Left forelimb (tissue), 1 donor: ENCODE measurements at places on chromosomes 4 and X.

DNA sequence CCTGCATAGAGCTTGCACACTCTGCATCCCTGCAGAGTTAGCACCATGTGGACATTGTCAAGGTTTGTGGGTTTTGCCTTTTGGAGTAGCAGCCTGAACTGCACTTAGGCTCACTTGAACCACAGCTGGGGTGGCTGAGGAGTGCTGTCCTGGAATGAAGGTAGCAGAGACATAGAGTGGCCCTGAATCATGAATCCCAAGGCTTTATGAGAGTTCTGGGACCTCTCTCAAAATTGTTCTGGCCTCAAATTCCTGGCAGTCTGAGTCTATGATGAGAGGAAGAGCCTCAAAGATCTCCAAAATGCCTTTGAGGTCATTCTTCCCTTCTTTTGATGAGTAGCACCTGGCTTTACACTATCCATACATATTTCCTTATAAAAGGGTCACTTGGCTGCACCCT, 37.1 kb upstream of the ADH1C start:
- no peak for DNase-seq

GRCh38 chr4:186203406-186203805, 12.0 kb downstream of the CYP4V2 start:
- no peak for DNase-seq

- DNase-seq = no peak
These were observed 16.5 kb upstream of the SYNPO2 start for GRCh38 chr4:118872181-118872580.

DNA sequence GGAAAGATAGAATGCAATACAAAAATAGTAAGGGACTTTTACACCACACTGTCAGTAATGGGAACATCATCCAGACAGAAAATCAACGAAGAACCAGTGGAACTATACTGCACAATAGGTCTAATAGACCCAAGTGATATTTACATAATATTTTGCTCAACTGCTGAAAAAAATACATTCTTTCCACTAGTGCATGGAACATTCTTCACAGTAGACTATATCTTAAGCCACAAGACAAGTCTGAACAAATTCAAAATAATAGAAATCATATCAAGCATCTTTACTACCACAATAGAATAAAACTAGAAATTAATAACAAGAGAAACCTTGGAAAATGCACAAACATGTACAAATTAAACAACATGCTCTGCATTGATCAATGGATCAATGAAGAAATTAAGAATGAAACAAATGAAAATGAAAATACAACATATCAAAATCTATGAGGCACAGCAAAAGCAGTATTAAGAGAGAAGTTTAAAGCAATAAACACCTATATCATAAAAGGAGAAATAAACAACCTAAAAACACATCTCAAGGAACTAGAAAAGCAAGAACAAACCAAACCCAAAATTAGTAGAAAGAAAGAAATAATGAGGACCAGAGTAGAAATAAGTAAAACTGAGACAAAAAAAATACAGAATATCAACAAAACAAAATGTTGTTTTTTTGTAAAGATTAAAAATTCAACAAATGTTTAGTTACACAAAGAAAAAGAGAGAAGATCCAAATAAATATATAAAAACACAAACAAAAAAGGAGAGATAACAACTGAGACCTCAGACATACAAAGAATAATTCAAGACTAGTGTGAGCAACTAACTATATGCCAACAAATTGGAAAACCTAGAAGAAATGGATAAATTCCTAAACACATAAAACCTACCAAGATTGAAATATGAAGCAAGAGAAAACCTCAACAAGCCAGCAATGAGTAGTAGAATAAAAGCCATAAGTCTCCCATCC, 51.5 kb upstream of the ANTXR2 start:
- no peak for DNase-seq

GRCh38 chr4:26238778-26239679, 81.8 kb upstream of the RBPJ start:
- peak; percentile 68 for DNase-seq

DNA sequence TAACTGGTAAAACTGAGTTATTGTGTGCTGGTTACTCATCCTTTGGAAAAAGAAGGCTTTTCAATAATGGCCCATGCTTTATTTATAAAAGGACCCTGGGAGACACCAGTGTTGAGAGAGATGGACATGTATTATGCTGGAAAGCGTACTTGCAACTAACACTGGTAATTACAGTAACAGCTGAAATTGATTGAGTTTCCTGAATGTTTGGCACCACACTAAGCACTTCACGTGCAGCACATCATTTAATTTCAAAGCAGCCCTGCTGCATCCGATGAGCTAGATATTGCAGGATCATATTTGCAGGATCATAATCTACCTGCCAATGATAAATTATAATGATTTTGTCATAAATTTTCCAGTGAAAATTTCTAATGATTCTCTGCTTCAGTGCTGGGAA, 81.5 kb downstream of the QRFPR start:
- no peak for DNase-seq

DNA sequence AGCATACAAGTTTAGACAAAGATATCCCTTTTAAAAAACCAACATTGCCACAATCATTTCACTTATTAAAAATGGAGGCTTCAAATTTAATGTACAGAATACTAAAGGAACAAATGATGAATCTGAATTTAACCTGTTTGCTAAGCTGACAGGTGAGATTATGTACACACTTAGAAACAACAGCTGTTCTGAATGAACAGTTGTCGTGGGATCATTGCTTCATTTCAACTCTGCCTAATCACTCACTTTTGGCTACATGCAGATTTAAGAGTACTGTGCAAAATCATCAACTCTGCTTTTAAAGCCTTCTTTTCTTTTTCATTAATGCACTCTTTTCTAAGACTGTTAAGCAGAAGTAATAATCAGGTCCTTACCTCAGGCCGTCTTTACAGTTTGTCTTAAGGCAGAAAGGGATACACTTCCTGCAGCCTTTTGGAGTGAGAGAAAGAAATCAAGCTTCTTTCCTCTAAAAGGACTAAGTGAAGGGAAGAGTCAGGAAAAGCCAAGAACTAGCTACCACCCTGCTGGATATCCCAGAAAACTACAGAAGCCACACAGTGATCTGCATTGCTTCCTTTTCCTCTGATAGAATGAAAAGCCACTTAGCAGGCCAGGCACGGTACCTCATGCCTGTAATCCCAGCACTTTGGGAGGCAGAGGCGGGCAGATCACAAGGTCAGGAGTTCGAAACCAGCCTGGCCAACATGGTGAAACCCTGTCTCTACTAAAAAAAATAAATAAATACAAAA, 54.7 kb upstream of the NPNT start:
- DNase-seq = no peak

DNA sequence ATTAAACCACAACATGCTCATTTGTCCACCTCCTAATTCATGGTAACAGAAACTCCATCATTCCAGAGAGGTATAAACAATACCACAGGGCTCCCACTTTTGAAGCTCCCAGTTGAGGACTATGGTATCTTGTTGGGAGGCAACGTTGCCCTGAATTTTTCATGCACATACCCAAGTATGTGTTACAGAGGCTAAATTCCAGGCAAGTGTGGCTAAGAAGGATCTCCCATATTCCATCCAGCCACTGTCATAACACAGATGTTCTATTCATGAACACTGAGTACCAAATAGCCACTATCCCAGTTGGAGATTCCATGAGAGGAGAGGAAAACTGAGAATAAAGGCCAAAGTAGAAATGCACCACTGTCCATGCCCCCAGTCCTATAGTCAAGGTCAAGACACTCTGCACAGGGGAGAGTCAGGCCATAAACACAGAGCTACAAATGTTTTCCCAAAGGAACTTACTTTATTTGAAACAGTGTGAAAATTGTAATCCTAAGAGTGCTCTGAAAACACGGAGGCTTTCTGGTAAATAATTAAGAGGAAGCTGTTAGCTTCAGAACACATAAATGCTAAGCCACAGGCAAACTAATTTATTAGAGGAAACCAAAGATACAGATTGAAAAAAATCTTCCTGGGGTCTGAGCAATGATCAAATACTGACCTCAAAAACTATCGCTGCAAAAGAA, 42.4 kb upstream of the TMPRSS11B start:
- DNase-seq = no peak

- DNase-seq = no peak
These were observed 19.9 kb upstream of the IGSF1 start for GRCh38 chrX:131308980-131309379.

GRCh38 chr4:185712350-185713024, 99.5 kb downstream of the SORBS2 start:
- DNase-seq = no peak

GRCh38 chr4:6002492-6002833, 15.8 kb downstream of the C4orf50 start:
- no peak for DNase-seq

DNA sequence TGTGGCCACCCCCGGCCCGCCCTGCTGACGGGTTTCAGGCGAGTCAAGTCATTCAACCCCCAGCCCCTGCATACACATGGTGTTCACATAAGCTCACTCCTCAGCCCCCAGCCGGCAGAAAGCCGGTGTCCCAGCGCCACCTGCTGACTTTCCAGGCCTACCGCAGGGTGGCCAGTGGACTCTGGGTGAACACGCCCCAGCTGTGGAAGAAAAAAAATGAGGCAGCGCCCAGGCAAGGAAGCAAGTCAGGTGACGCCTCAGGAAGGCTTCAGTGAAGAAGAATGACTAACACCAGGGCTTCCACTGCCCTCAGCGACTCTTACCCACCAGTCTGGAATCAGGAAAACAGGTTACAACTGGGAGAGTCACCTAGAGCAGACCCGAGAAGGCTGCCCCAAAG, 15.8 kb downstream of the BCAP31 start:
- DNase-seq = peak; percentile 72

DNA sequence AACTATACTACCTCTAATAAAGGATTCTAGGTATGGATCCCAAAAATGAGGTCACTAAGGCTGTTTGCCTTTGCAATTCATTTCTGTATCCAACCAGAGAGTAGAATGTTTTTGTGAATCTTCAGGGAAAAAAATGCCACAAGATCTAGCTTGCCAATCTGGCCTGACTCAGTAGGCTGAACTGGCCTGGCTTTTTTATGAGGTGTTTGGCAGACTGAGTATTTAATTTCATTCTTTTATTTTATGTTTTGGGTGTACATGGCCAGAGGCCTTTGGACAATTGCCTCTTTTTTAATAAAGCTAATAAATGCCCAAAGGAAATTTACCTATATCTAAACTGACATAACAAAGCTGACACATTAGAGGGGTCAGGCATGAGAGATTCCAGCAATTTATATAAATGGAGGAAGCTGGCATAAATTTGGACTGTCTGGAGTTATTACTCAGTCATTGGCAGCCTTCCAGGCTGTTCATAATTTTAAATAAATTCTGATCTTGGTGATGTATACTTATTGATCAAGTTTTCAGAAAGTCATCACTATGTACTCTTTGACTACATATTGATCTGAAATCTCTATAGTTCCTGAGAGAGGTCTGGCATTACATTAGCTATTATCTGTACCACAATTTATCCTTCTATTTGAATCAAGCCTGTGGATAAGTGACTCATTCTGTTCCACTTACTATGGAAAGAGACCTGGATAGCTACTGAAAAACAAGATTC, 376.4 kb upstream of the NOCT start:
- no peak for DNase-seq

DNA sequence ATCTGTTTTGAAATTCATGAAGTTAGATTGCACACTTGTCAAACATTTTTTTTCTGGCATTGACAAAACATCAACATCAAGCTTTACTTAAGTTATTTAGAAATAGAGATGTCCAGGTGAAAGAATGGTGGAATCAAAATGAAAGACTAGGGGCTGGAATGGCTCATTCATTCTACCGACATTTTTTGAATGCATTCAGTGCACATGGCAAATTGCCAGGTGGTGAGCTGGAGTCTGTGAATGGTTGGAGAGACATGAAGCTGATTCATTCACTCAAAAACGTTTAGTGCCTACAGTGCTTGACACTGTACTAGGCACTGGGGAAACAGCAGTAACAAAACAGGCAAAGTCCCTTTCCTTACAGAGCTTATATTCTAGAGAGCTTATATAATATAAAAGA, 292.4 kb downstream of the PPP1R2C start:
- no peak for DNase-seq

- no peak for DNase-seq
These were observed 96.6 kb upstream of the GATB start for GRCh38 chr4:151857368-151857767.

DNA sequence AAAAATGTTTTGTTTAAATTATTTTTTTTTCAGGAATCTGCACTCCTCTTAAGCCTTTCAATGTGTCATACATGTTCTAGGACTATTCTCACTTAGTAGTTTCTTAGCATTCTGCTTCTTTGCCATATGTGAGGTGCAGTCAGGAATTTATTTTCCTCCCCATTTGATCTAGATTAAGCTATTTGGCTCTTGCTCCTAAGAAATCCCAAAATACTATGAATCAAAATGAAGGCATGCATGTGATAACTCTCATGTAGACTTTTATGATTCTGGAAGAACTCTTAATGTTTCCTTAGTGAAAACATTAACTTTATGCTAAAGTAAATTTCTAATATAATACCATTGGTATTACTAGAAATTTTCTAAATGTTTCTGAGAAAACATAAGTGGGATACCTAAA, 664.5 kb downstream of the RAPGEF2 start:
- DNase-seq = no peak

GRCh38 chr4:47617607-47618006, 132.5 kb downstream of the ATP10D start:
- no peak for DNase-seq

DNA sequence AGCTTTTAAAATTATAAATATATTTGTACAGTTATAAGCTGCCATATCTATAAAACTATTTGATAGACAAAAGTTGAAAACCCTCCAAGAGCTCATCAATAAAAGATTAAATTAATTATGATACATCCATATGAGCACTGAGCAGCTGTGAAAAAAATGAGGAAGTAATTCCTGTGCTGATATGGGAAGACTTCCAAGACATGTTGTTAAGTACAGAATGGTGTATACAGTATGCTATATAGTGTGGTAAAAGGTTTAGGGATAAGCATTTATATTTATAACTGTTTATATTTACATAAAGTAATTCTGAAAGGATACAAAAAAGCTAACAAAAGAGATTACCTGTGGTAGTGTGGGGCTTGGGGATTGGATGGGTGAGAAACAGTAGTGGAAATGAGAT, 92.8 kb upstream of the BMP2K start:
- no peak for DNase-seq

- DNase-seq = no peak
These were observed 137.8 kb upstream of the FRG1 start for GRCh38 chr4:189802884-189803283.

- no peak for DNase-seq
These were observed 180.0 kb downstream of the SH3KBP1 start for GRCh38 chrX:19707246-19707871.

DNA sequence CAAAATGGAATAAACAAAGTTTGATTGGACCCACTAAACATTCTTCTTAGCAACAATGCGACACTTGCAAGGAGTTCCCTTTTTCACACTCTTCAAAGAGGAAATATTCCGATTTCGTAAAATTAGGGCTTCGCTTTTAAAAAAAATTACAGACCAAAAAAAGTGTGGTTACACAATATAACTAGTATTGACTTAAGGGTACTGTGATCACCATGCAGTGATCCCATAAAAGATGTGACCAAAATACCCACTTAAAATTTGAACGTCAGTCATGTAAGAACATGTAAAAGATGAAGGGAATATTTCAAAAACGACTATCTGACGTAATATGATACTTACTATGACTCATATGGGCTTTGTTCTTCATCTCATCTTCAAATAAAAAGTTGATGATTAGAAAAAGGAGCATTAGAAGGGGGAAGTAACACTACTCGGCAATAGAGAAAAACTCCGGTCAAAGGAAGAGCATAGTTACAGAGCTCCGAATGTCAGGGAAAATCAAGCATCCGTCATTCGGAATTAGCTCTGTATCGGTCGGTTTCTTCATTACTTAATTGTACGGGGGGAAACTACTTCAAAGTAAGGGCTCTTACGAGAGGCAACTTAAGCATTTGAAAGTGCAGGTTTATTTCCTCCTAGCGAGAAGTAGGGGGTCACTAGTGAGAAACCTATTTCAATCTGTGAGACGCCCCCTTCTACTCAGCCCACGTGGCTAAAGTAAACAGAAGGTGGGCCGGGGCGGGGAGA, 1.3 kb upstream of the TET2 start:
- DNase-seq = no peak
